ENCODE measurements at places on chromosomes 5 and 9.

DNA sequence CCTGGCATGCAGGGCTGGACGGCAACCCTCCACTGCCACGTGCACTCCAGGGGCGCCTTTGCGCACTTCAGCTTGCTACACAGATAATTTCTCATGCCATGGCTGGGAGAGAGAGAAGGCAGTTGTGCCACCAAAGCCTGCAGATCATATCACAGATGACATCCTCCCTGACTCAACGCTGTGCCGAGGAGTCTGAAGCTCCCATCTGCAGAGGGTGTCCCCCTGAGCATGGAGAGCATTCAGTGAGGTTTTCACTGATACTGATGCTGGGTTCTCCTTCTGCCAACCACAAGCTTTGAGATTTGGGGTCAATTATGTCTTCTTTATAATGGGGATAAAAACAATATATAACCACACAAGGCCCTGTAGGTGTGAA is 607.4 kb upstream of the ADAMTS16 start:
- DNase-seq = no peak

DNA sequence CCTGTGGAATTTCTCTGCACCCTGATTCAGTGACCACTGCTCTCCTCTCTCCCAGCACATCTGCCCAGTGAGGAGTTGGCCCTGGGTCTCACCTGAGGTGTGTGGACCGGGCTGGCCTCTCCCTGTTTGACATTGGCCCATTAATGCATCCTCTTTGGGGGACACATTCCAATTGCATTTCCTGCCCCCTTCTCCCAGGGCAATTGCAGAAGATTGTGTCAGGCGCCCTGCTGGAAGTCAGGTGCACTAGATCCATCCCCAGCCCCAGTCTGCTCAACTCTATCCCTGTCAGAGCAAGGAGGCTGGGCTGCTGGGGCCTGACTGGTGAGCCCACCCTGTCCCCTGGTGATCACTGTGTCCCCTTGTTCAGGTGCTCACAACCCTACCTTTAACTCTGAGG is 84.5 kb downstream of the LMX1B start:
- no peak for DNase-seq

DNA sequence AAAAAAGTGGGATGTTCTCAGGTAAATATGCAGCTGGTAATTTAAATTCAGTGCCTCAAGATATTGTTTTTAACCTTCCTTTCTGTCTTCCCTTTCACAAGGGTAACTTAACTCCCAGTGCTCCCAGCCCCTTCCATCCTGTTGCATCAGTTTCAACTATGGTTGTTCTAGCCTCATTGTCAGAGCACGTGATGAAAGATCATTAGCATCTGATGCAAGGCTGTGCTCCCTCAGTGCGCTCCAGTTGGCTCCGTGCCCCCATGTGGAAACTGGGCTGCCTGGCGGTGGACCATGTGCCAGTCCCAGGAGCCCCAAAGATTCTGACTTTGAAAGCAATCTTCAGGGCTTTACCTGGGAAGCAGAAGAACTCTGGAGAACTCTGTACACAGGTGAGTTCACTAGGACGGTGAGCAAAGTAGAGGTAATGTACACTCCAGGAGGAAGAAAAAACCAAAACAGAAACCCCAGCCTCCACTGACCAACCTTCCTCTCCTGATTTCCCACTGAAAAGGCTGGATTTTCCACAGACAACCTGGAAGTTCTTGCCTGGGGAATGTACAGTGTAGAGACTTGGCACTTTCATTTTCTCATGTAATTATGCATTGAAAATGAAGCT is 96.9 kb downstream of the SLC1A3 start:
- no peak for DNase-seq

- no peak for DNase-seq
These were observed 71.1 kb upstream of the PITX1 start for GRCh38 chr5:135105105-135105484.

- DNase-seq = peak; percentile 95
These were observed 975 bp downstream of the AGXT2 start for GRCh38 chr5:35046774-35047173.

GRCh38 chr5:167658889-167659288 is 632.6 kb upstream of the WWC1 start:
- DNase-seq = peak; percentile 48

GRCh38 chr9:109476642-109477257 is 21.4 kb downstream of the PTPN3 start:
- DNase-seq = no peak

DNA sequence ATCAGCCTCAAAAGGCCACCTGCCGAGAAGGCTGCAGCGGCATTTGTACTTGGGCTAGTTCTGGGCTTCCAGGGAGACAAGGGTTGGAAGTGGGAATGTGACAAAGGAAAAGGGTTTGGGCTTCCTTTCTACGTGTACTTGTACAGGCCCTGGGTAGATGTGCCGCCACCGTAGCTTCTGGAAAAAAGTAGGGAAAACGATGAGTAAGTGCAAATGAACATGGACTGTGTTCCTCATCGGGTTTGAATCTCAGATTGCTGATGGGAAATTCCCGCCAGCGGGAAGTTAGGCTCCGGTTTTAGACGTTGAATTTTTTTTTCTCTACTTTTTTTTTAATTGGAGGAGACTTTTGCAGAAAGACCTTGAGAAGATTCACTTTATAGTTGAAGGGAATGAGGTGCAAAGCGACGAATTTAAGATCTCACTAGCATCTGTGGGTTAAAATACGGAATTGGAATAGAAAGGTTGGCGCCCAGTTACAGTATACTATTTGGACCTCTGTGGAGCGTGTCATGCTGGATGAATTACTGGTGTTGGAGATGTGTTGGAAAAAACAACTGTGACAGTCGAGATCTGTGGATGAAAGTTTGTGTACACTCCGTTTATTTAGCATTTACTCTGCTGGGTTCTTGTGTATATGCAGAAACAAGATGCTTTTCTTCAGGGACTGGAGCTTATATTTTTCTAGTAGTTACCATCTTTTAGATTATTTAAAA is 1.2 kb downstream of the G3BP1 start:
- DNase-seq = peak; percentile 36

DNA sequence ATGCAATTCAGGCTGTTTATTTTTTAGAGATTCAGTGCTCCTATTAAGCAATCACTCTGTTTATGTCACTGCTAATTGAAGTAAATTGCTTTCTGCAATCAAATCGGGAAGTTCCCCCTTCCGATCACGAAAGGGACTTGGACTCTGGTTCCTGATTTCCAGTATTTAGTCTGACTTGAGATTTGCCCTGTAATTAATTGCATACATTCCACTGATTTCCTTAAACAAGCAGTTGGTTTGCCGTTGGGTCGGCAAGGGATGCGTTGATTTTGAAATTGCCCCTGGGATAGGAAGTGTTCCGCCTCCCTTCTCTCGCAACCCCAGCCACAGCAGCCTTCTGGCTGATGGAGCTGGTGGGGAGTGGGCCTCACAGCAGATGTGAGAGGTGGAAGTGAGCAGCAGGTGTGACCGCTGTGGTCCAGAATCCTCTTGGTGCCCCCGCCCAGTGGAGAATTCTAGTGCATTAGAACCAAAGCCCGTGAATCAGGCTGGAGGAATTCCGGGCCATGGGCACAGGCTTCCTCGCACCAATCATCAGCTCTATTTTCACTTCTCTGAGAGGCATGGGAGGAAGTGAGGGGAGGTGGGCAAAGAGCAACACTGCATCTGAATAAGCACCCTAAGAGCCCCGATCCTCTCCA is 102.5 kb downstream of the SPRY4 start:
- no peak for DNase-seq

- DNase-seq = no peak
These were observed 1426.5 kb upstream of the C9orf72 start for GRCh38 chr9:28999806-29000205.

Measured in fibroblast of skin of abdomen (primary cell).